ENCODE measurements at places on chromosomes 7 and 10.

DNA sequence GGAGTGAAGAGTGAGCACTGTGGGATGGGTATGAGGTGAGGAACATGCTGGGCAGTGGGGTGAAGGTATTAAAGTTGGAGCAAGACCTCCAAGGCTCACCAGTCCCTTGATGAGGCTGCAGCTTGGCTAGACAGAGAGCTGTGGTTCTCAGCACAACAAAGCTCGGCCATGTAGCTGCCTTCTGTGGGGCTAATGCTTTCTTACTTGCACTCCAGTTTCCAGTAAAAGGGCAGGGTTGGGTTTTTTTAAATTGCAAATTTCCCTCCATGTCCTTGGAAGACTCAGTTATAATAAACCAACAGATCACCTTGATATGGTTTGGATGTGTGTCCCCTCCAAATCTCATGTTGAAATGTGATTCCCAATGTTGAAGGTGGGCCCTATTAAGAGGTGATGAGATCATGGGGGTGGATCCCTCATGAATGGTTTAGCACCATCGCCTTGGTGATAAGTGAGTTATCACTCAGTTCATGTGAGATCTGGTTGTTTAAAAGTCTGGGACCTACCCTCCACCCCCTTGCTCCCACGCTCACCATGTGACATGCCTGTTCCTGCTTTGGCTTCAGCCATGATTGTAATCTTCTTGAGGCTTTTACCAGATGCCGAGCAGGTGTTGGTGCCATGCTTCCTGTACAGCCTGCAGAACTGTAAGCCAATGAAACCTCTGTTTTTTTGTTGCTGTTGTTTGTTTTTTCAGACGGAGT, 55.9 kb downstream of the ATXN7L1 start:
- DNase-seq = no peak

DNA sequence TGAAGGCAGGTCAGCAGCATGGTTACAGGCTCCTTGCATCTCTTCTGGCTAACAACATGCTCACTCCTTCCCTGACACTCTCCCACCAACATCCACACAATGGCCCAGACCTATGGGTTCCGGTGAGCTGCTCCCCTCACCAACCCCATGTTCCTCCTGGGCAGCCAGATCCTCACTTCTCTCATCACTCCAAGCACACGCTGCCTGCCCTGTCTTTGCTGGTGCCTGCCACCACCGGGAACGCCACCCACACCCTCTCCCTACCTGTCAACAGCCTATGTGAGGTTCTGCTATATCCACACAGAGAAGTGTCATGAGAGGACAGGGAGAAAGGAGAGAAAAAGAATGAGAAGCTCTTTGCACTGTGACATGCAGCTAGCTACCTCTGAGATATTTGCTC, 14.6 kb downstream of the PARP12 start:
- no peak for DNase-seq

DNA sequence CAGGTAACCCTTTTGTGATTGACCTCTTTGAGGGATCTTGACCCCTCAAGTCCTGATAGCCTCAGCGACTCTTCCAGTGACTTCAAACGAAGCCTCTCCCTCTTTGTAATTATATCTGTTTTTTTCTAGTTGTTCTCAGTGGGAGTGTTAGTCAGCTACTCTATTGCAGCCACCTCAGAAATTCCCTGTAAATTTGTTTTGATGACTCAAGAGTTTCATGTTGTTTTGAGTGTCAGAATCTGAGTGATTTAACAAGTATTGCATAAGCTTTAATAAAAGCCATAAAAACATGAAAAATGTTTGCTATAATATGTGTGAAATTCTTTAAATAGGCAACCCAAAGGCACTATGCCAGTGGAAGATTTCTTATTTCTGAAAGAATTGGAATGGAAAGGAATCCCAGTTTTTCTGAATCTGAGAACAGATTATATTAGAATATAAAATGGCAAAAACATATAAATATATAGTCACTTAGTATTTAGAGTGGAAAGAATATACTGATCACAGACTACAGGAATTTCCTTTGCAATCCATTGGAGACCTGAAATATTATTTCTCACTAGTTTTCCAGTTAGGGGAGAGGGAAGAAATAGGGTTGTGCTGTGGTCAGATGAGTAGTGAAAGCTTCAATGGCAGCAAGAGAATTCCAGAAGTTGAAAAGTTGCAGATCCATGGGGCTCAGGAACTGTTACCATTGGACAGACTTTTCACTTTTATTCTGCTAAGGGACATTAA, 94.4 kb upstream of the SEMA3C start:
- no peak for DNase-seq

- no peak for DNase-seq
Measured at GRCh38 chr7:2601065-2601464, 30.7 kb upstream of the TTYH3 start.

DNA sequence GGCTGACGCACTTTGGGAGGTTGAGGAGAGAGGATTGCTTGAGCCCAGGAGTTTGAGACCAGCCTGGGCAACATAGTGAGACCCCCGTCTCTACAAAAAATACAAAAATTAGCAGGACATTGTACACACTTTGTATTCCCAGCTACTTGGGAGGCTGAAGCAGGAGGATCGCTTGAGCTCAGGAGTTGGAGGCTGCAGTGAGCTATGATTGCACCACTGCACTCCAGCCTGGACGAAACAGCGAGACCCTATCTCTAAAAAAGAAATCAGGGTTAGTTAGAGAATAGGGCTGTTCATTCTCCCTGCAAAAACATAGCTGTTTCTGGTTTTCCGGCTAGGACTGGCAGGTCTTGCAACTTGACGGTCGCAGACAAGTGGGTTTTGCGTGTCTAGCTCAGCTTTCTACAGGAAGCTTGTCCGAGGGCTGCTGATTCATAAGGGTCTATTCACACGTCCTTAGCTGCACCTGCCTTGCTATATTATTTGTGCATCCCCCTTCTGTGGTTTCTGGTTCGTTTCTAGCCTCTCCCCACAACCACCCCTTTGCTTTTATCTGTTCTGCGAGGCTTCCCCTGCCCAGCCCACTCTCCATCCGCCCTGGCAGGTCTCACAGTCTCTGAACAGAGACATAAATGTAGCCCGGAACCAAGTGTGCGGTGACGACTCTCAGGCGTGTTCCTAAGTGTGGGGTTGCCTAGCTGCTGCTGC, 10.7 kb downstream of the AMZ1 start:
- DNase-seq = peak; percentile 57

GRCh38 chr10:23158370-23158769, 33.7 kb upstream of the PTF1A start:
- DNase-seq = peak; percentile 26

- no peak for DNase-seq
Measured at GRCh38 chr10:86659721-86660453, 5.5 kb downstream of the OPN4 start.

DNA sequence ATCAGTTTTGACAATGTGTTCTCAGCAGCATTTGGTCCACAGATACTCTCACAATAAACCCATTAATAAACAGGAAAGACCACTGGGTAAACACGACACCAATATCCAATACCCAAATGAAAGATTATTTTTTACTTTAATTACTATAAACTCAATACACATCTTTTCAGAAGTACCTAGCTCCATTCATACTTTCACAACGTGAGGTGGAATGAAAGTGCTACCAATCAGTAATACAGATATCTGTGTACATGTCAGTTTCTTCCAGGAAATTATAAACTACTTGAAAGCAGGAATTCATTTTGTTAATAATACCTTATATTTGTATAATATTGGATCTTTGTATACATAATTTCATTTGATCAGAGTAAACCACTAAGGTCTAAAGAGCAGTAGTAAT, 11.9 kb downstream of the CDK6 start:
- no peak for DNase-seq

- DNase-seq = no peak
Measured at GRCh38 chr10:75860009-75860408, 428.6 kb downstream of the LRMDA start.

- no peak for DNase-seq
Measured at GRCh38 chr10:99799613-99800012, 17.2 kb downstream of the ABCC2 start.

- DNase-seq = no peak
Measured at GRCh38 chr10:80108576-80109239, 23.8 kb upstream of the PLAC9 start.

GRCh38 chr10:107031931-107032699, 132.4 kb downstream of the SORCS1 start:
- no peak for DNase-seq

- DNase-seq = no peak
Measured at GRCh38 chr7:18768256-18768655, 272.7 kb downstream of the HDAC9 start.

GRCh38 chr7:143345428-143345900, 17.0 kb downstream of the FAM131B start:
- DNase-seq = peak; percentile 59

- DNase-seq = no peak
Measured at GRCh38 chr10:125848371-125848770, 25.0 kb downstream of the BCCIP start.

DNA sequence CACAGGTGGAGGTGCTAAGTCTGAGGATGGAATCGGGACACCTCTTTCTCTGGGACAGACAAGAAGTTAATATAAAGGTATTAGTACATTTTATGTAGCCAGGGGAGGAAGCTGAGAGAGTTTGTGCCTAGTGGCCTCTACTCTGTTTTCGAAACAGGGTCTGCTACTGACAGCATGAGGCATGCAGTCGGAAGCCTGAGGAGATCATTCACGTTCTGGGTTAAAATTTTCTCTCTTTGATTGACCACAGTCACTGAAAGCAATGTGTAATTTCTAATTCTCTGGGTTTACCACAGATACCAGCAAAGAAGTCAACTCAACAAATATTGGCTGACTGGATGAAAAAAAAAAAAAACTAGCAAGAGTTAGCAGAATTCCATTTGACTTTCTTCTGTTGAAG, 53.3 kb upstream of the KCTD7 start:
- DNase-seq = no peak

DNA sequence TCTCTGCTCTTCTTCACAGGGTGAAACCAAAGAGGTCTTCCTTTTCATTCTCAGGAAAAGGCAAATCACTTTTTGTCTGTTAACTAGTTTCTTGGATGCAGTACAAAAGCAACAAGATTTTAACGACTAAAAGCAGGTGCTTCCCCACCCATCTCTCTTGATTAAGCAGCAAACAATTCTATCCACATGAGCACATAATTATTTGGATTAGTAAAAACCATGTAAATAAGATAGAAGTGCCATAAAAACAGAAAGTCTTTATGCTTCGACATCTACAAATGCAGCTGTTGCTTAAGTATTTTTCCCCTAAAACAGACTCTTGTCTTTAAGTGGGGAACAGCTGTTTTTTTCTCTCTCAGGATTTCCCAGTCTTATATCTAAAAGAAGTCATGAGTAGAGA, 37.4 kb downstream of the USP54 start:
- no peak for DNase-seq

GRCh38 chr10:53808677-53809372, 992.2 kb downstream of the PCDH15 start:
- no peak for DNase-seq

DNA sequence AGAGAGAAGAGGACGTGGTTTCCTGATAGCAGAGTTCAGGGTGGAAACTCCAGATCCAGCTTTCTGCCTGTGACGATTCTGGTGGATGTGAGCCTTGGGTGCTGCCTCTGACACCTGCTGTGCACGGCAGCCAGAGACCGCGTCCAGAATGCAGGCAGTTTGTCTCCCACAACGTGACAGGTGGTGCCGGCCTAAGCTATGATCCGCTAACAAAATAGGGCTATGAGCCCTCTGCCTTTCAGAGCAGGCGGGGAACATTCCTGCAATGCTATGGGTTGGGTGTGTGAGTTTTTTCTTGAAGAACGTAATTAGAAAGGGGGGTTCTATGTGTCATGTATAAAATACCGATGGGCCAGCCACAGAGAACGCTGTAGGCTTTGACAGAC, 297.3 kb upstream of the PRKCQ start:
- no peak for DNase-seq
